ENCODE measurements at places on chromosomes 2 and 18. TPM values are rescaled to one million over a fixed set of nuclear protein-coding genes. Genes with fewer than 3 reads are reported as not detected.

Gene HOXD3
- total RNA-seq, result 1.7 TPM

Gene BCL11A
- total RNA-seq, result under 0.01 TPM

Gene KCNE4
- total RNA-seq, result 0.18 TPM

Gene PRKRA
- 69.8 TPM for total RNA-seq

Gene ACSL3
- total RNA-seq, result 220 TPM

Gene CDH19
- total RNA-seq, result not detected

Gene GRHL1
- total RNA-seq, result under 0.01 TPM

Gene FHL2
- total RNA-seq, result 288 TPM

Gene GALNT5
- 4.3 TPM for total RNA-seq

Gene LRP1B
- not detected for total RNA-seq

Gene MAP3K19
- not detected for total RNA-seq

Gene SULT1C4
- total RNA-seq, result 0.53 TPM

Gene UCN
- not detected for total RNA-seq

Gene AMER3
- not detected for total RNA-seq

Gene CHRND
- total RNA-seq, result not detected

Gene KIF1A
- not detected for total RNA-seq

Gene GALR1
- total RNA-seq, result not detected

Gene BCL2L11
- not detected for total RNA-seq

Gene ITGA4
- 126 TPM for total RNA-seq

Gene KATNAL2
- 1.4 TPM for total RNA-seq

Gene UGT1A4
- total RNA-seq, result not detected

Gene RAB10
- total RNA-seq, result 83.6 TPM

Gene POTEF
- not detected for total RNA-seq

Gene TMEM163
- total RNA-seq, result not detected

Gene IKZF2
- total RNA-seq, result 16.8 TPM

Gene RIF1
- total RNA-seq, result 12.8 TPM

Gene RBM44
- under 0.01 TPM for total RNA-seq

Gene ALK
- not detected for total RNA-seq

Gene TGFBRAP1
- total RNA-seq, result 11.9 TPM

Gene DOK6
- under 0.01 TPM for total RNA-seq

Gene TSPYL6
- total RNA-seq, result not detected

Gene NMUR1
- total RNA-seq, result not detected

Gene ADGRF3
- under 0.01 TPM for total RNA-seq

Gene ERMN
- total RNA-seq, result not detected

Gene SH2D6
- not detected for total RNA-seq

Gene SLC14A1
- 0.89 TPM for total RNA-seq

Gene PRSS56
- not detected for total RNA-seq

Gene GATA6
- 14.9 TPM for total RNA-seq

Gene TMEM169
- 1.1 TPM for total RNA-seq

Gene STK11IP
- 13.0 TPM for total RNA-seq

Gene SDC1
- total RNA-seq, result 26.1 TPM

Gene ARHGAP15
- total RNA-seq, result not detected

Gene SPP2
- total RNA-seq, result not detected

Gene CTDP1
- 19.3 TPM for total RNA-seq

Gene REG3A
- not detected for total RNA-seq

Gene SLC4A3
- 5.7 TPM for total RNA-seq
